ENCODE measurements at places on chromosomes 12 and 14. TPM values are rescaled to one million over a fixed set of nuclear protein-coding genes. Genes with fewer than 3 reads are reported as not detected.
A peak's percentile ranks its signal among the peaks of the same experiment; 100 is the strongest.

Gene TAS2R46
- total RNA-seq = 8.4 TPM

Gene AHSA1
- 132 TPM for total RNA-seq

DNA sequence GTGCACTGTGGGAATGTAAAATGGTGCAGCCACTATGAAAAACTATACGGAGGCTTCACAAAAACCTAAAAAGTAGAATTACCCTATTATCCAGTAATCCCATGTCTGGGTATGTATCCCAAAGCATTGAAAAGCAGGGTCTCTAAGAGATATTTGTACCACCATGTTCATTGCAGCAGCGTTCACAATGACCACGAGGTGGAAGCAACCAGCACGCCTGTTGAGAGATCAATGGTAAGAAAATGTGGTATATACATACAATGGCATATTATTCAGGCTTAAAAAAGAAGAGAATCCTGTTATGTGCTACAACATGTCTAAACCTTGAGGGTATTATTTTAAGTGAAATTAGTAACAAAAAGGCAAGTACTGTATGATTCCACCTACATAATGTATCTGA, 910 bp upstream of the NOPCHAP1 start:
- no peak for DNase-seq

DNA sequence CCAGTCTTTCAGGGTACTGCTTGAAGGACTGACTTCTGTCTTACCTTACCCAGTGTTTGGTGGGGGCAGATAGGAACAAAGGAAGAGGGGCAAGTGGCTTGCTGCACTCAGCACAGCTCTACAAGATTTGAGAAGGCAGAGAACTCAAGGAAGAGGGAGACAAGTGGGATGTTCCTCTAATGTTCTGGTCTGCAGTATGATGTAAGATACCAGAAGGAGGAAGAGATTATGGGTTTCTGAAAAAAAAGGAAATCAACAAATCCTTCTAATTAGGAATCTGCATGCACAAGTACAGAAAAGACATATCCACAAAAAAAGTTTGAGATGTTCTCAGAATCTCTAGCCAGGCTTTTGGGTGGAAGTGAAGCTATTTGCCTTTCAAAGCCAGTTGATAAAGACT, 37.1 kb downstream of the USP15 start:
- no peak for DNase-seq

DNA sequence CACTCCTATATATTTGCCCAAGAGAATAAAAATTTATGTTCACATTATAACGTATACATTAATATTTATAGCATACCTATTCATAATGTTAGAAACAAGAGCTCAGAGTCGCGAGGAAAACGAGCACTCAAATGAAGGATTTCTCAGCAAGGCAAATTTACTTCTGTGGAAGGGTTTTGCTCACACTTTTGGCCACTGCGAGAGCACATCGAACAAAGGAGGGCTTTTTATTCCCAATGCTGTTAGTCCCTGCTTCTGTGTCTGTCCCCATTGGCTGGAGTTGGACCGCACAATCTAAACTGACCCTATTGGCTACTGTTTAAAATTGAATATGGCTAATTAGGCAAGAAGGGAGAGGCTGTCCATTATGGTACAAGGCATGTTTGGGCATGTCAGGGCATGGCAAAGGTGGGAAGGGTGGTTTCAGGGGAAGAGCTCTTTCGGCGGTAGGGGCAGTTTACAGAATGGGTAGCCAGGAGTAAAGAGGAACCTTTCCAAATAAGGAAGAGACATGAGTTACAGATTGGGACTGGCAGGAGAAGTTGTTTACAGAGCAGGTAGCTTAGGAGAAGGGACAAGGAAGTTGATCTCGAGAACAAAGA, 702.9 kb downstream of the TRHDE start:
- DNase-seq = no peak

- peak; percentile 84 for DNase-seq
Measured at GRCh38 chr14:21093769-21094681, 4.4 kb downstream of the ZNF219 start.

Gene XPOT
- total RNA-seq = 37.0 TPM
